Breast epithelium (tissue), 4 donors: ENCODE measurements at places on chromosomes 1 and 21.
A peak's percentile ranks its signal among the peaks of the same experiment; 100 is the strongest.

DNA sequence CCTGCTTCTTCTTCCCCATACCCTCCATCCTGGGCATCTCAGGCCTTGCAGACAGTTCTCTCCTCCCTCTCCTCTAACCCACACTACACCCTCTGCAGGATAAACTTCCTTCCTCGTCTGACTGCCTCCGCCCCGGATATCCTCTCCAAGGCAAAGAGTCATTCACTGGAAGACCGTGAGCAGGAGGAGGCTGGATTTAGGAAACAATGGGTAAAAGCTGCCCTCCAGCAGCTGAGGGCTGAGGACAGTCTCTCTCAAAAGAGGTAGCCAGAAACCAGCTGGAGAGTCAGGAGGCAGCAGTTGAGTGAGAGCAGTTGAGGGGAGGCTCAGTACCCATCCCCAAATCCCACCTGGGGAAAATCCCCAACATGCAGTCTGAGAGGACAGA is 1.4 kb downstream of the CSRP1 start:
- no peak for DNase-seq

DNA sequence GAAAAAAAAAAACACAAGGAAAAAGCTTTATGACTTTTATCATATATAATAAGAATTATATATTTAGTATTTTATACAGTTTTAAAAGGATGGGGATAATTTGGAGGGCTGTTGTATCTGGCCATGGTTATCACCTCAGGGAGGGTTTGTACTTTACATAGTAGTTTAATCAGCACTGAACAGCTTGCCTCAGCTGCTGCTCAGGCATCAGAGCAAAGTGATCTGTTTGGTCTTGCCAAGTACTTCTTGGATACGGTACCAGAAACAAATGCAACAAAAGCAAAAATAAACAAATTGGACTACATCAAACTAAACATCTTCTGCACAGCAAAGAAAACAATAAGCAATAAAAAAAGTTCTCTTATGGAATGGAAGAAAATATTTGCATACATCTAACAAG is 2.6 kb upstream of the SPTA1 start:
- DNase-seq, result no peak

DNA sequence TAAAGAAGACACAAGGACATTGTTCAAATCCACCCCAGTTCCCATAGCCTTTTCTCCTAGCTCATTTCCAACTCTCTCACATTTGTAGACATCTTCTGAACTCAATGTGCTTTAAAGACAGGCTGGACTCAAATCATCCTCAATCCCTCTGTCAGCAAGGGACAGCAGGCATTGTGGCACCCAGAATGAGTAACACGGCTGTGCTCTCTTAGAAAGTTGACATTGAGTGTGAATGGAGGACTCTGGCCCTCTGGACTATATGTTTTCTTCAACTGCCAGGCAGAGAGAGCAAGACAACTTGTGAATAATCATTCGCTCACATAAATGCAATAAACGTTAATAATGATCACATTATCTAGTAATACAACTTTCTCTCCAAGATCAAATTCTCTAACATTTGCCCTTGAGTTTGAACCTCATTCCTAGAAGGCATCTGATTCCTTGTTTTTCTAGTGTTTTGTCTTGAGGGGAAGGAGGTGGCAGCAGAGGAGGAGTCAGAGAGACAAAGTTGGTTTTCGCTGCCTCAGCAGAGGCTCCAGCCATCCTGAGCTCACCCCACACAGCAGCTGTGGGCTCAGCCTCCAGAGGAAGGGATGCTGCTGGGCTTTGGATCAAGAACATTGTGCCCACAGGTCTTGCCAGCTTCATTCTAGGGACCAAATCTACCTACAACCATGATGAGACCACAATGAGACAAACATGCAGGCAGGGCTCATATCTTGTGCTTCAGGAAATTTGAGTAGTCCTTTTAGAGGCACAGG is 85.1 kb downstream of the BCAR3 start:
- no peak for DNase-seq

DNA sequence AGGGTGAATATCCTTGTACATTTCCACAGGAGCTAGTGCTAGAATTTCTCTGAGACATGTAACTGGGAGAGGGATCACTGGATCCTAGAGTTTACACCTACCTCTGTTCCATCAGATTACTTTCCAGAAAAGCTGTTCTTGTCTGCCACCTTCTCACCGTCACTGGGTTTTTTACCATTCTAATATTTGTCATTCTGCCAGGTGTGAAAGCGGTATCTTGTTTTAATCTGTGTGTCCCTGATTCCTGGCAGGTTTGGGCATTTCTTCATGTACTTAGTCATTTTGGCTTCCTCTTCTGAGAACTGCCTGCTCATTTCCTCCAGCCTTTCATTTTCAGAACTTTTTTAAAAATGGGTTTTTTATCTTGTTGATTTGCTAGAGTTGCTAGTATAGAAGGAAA is 5.1 kb downstream of the PMF1 start:
- DNase-seq, result no peak

- no peak for DNase-seq
Measured at GRCh38 chr1:165300400-165300903, 56.1 kb downstream of the LMX1A start.

- no peak for DNase-seq
Measured at GRCh38 chr1:231976231-231976630, 349.6 kb downstream of the DISC1 start.

- DNase-seq, result no peak
Measured at GRCh38 chr1:225146478-225146877, 217.0 kb downstream of the DNAH14 start.

DNA sequence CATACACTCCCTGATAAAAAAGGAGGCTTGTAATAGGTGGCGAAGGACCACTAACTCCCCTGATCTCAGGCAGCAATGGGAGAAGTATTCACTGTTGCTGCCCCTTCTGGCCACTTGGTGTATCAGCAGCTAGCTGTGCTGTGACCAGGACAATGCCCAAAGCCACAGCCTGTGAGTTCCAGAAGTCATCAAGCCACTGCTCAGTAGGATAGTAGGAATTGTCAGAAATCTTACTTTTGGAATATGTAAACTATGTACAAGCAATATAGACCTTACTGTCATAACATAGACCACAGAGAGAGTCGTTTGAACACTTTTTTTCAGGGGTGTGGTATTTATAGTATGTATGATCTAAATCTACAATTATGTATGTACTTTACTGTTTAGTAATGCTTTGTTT is 248.3 kb upstream of the CAMK1G start:
- no peak for DNase-seq

GRCh38 chr21:35256468-35256988 is 207.4 kb upstream of the RUNX1 start:
- peak; percentile 64 for DNase-seq

GRCh38 chr1:106659490-106660244 is 396.8 kb upstream of the PRMT6 start:
- DNase-seq, result no peak

DNA sequence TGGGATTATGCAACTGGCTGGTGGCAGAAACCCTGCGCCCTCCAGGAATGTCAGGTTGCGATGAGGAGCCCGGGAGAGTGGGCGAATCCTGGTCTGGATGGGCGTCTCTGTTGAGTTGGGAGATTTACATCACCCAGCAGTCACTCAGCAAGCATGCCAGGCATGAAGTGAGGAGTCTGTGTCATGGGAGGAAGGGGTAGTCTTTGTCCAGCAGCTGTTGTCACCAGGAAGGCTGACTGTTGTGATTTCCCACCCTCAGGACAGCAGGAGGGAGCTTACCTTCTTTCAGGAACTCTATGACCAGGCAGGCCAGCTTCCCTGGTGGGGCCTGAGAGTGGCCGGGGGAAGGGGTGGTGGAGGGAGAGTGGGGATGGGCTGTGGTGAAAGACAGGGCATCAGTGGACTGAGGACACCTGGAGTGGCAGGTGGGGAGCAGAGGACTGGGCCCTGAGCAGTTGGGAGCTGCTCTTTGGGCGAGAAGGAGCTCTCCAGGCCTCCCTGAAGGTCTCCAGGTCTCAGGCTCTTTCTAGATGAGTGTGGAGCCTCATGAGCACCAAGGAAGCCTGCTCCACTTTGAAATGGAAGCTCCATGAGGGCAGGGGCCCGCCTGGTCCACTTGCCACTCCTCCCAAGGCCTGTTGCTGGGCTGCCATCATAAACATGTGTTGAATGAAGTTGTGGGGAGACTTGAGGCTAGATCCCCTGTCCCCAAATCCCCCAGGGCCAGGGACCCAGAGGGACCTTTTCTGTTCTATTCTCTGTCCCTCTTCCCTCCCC is 21.3 kb upstream of the PKP1 start:
- DNase-seq, result no peak

- no peak for DNase-seq
Measured at GRCh38 chr1:29504196-29504595, 267.9 kb downstream of the PTPRU start.

- DNase-seq, result no peak
Measured at GRCh38 chr1:101365186-101365585, 128.4 kb downstream of the S1PR1 start.

DNA sequence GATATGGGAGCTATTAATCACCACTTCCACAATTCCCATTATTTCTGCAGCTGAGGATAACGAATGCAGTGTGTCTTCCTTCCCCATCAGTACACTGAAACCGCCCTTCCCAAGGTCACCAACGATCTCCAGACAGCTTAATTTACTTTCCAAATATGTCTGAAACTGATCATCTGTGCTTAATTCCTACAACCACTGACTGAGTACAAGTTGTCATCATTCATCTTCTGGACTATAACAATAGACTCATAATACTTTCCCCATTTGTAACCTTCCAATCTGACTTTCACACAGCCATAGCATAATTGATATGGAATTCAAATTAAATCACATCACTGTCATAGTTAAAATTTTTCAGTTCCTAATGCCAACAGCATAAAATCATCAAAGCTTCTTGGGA is 17.4 kb downstream of the DNM3 start:
- DNase-seq, result no peak

DNA sequence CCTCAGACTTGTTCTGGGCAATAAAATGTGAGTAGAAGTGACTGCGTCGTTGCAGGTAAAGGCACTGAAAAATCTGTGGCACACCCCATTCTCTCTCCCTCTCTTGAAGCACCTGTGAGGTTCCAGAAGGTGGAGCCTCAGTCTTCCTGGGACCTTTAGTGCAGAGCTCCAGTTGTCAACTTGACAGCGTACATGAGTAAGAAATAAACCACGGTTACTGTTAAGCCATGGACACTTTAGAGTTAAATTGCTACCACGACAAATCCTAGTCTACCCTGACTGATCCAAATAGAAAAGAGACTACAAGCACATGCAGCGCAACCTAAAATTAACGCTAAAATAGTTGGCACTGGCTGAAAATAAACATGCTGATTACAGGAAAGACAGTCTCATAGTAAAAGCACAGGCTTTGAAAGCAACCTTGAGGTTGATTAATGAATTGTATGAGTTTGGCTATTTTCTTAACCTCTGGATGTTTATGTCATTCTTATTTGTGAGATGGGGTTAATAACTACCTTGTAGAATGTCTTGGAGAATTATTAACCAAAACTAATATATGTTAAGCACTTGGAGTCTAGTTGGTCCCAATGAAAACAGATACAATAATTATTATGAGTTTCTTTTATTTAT is 93.0 kb upstream of the PLPPR4 start:
- DNase-seq, result no peak

DNA sequence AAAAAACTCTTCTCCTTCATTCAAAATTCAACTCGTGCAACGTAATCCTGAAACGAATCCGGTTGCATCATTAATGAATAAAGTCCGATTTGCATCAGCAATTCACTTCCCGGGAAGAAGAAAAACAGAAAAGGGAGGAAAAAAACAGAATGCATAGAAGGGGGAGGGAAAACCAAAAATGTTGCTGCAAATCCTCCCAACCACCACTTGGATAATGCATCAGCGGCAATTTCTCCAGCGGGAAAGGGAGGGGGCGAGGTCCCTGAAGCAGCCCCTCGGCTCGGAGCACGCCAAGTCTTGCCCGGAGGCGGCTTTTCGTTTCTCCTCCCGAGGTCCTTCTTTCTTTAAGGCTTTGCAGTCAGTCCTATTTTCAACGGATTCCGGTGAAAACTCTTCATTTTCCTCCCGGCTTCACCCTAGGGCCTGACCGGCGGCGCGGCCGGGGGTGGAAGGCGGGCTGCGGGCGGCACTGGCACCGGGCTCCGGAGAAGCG is 723 bp downstream of the CDC42BPA start:
- no peak for DNase-seq

DNA sequence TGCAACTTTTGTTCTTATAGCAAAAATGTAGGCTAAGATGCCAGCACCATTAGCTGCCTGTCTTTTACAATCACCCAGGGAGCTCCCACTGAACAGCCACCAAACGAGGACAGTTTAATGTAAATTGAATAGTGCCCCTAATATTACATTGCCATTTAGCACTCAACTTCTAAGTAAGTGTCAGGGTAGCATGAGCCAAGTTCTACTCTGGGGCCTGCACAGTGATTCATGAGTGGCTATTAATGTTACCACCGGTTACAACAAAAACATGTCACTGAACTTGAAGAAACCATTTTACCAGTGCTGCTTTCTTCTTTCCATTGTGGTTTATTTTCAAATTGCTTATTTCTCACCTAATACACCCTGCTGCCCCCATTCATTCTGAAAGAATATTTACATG is 295.6 kb upstream of the RRP15 start:
- no peak for DNase-seq

GRCh38 chr1:77271852-77272580 is 9.8 kb upstream of the AK5 start:
- DNase-seq, result no peak
